ENCODE measurements at places on chromosomes 5 and 9.
A peak's percentile ranks its signal among the peaks of the same experiment; 100 is the strongest.

GRCh38 chr5:26625099-26625498, 413.3 kb downstream of the CDH9 start:
- no peak for DNase-seq

- DNase-seq = peak; percentile 90
These were observed 169.8 kb upstream of the RAI14 start for GRCh38 chr5:34486160-34486848.

DNA sequence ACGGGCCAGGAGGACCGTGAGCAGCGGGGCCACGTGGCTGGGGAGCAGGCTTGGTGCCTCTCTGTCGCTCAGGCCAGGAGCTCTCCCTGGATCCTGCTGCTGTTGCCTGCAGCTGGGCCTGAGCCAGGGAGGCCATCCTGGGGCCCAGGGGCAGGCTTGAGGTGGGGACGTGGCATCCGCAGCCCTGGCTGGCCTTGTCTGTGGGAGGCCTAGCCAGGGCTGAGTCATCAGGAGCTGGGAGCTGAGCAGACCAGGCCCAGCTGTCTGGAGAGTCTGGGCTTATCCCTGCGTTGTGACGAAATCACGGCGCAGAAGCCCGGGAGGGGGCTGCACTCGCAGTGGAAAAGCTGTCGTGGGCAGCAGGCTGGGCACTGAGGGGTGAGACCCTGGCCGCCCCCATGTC, 138.8 kb upstream of the COL5A1 start:
- peak; percentile 79 for DNase-seq

- DNase-seq = no peak
These were observed 371.3 kb upstream of the RGMB start for GRCh38 chr5:98402130-98402529.

GRCh38 chr5:177312649-177313181, 1.0 kb upstream of the MXD3 start:
- no peak for DNase-seq

DNA sequence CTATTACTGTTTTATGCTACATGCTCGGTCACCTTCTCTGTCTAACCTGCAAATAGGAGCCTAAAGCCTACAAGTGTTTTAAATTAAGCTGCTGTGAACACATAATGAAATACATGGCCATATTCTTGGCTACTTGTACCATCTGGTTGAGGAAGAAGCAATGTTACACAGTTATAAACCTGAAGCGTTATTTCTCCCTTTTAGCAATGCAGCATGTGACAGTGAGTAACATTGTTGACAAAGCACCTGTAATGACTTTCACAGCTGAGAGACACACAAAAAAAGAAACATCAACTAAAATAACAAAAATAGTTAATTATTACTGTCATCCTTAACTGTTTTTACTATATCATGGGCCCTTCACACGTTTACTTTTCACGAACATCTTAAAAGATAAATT, 146.9 kb downstream of the RORB start:
- no peak for DNase-seq

GRCh38 chr9:4507306-4508130, 17.2 kb downstream of the SLC1A1 start:
- DNase-seq = no peak

GRCh38 chr9:6080154-6080716, 64.8 kb upstream of the RANBP6 start:
- peak; percentile 83 for DNase-seq

- no peak for DNase-seq
These were observed 2.2 kb downstream of the C8G start for GRCh38 chr9:136947028-136947891.

GRCh38 chr9:79623799-79624721, 52.3 kb downstream of the TLE4 start:
- peak; percentile 62 for DNase-seq

DNA sequence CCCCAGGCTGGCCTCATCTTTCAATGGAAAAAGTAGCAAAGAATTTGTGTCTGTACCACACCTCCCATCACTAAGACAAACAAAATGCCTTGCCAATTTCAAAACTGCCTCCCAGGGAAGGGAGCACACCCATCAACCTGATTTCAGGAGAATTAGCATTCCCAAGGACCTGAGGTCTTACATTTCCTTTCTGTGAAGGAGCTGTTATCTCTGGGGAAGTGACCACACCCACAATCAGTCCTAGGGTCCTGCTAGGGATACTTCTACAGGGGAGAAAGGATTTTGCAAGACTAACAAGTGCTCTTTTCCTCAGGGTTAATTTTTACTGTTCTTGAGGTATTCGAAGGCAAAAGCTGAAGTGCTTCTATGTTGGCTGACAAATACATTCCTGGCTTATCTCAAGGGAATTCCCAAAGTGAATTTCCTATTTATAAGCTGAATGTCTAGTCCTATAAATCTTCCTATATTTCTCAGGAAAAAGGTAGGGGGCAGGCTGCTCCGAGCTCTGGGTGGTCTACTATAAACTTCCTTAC, 97.4 kb upstream of the ITGA1 start:
- DNase-seq = peak; percentile 20

GRCh38 chr5:104569621-104570020, 1007.0 kb upstream of the NUDT12 start:
- DNase-seq = no peak

GRCh38 chr9:83633255-83633654, 10.3 kb downstream of the IDNK start:
- no peak for DNase-seq

GRCh38 chr5:147267082-147267832, 32.4 kb downstream of the STK32A start:
- no peak for DNase-seq

GRCh38 chr5:98769959-98770208, 3.6 kb upstream of the RGMB start:
- DNase-seq = no peak

DNA sequence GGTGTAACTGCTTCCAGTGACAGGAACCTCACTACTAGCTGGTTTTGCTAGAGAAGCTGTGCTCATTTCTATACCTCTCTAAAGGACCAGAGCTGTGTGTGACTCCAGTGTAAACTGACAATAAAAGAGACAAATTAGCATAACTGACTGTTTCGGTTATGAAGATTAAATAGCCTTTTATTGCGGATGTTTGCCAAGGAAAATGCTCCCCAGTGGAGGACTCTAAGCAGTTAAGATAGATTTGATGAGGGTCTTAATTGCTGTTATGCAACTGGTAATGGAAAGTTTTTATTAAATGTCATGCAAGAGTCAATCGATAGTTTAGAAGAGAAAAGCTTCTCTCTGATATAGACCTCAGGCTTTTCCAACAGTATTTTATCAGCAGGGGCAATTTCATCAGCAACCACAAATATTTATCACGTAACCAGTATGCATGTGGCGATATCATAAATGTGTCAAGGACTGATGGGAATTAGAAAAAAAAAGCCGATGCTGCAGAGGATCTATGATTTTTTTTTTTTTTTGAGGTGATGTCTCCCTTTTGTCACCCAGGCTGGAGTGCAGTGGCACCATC, 275.2 kb upstream of the DMAC1 start:
- DNase-seq = no peak

- DNase-seq = no peak
These were observed 56.4 kb upstream of the LIFR start for GRCh38 chr5:38612851-38613250.

DNA sequence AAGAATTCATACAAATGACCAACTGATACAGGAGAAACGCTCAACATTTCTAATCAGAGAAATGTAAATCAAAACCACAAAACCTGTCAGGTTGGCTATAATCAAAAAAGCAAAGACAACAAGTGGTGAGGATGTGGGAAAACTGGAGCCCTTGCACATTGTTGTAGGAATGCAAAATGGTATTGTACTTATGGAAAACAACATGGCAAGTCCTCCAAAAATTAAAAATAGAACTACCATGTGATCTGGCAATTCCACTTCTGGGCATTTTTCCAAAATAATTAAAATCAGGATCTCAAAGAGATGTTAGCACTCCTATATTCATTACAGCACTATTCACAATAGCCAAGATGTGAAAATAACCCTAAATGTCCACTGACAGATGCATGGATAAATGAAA, 76.1 kb downstream of the FNIP1 start:
- peak; percentile 91 for DNase-seq

GRCh38 chr5:180135128-180135955, 63.8 kb upstream of the RNF130 start:
- no peak for DNase-seq

DNA sequence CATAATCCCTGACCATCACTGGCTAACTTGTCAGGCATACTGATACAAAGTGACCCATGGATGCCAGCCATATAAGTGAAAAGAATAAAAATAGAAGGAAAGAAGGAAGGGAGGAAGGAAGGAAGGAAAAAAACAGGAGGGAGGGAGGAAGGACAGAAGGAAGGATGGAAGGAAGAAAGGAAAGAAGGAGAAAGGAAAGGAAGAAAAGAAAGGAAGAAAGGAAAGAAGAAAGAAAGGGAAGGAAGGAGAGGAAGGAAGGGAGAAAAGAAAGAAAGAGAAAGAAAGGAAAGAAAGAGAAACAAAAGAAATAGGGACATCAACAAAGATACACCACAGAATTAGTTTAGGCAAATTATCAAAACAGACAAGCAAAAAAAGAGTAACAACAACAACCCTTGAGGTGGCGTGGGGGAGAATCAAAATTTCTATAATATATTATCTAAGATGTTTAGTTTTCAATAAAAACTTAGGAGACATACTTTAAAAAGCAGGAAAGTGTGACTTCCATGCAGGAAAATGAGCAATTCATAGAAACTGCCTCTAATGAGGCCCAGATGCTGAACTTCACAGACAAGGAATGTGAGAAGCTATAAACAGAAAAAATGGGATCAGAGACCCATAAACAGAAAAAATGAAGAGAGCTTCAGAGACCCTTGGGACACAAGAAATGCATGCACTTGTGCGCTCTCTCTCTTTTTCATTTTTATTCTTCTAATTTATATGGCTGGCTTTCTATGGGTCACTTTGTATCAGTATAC, 96.1 kb upstream of the NFIL3 start:
- no peak for DNase-seq

DNA sequence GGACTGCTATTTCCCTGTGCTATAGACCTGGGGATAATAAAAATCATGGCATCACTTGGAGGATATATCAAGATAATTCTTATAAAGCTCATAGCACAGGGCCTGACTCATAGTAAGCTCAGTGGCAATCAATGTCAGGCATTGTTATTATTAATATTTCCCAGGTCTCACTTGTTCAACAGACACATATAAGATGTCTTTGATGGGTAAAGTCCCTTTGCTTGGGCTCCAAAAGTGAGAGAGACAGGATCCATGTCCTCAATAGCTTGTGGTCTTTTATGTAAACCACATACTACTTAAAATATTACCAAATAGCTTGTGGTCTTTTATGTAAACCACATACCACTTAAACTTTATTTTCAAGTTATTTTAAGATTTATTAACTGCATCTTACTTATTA, 11.2 kb downstream of the SH3RF2 start:
- no peak for DNase-seq

DNA sequence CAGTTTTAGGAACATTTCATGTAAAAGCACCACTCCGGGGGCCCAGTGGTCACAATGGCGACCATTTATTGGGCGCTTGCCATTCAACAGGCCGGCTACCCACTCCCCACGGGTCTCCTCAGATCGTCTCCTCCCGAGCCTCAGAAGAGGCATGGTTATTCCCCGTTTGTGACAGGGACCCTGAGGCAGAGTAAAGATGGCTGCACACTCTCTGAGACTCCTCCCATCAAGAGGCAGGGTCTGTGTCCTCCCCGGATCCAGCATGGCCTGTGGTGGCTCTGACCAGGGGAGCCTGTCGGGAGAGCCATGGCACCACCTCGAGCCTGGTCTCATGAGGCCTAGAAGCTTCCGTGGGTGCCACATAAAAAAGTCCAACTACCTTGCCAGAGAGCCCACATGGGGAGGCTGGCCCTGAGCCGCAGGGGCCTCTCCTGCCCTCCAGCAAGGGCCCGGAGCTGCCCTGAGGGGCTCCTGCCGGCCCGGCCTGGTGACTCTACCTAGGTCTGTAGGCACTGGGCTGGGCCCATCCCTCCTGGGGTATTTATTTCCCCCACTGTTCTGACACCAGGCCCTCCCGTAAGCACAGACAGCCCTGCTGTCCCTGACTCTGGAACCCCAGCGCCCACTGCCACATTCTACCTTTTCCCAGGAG, 90.8 kb downstream of the VAV2 start:
- no peak for DNase-seq

DNA sequence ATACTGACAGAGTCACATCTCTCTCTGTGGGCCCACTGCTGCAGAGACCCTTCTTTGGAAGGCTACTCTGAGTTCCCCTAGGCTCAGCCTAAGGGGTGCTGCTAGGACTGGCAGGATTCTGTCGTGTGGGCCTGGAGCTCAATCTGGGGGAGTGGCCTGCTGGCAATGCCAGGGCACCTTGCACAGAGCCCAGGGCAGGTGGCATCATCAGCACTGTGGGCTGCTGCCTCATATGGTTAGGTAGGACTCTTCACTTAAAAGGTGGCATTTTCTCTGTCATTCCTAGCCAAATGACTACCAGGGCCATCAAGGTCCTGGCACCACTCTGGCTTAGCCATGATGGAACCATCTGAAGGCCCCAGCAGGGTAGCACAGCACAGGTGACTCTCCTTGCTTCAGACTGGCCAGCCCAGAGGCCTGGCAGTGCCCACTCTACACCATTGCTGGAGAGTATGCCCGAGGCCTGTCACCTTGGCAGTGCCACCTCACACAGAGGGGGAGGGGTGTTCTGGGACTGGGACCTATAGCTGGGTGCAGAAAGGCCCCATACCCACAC, 21.9 kb downstream of the PITX1 start:
- DNase-seq = no peak

- no peak for DNase-seq
These were observed 7.9 kb upstream of the LHX6 start for GRCh38 chr9:122236681-122237080.

DNA sequence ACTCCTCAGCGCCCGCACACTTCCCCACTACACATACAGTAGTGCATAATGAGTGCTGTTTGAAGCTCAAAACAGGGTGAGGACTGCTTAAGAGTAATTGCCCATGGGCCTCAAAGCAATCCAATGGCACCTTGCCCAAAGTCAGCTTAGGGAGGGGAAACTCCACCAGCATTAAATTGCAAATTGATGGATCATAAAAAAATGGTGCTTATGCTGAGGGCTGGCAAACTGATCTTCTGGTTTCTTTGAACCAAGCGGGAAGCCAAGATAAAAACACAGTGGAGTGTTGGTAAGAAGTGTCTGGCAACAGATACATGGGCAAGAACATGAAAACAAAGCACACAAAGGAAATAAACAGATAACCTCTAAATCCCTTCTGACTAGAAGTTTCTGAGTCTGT, 28.0 kb downstream of the TLE1 start:
- no peak for DNase-seq

- no peak for DNase-seq
These were observed 144.5 kb upstream of the NUDT12 start for GRCh38 chr5:103706939-103707682.

All from dermis microvascular lymphatic vessel endothelial cell (primary cell).